ENCODE measurements at places on chromosomes 7 and 10.

DNA sequence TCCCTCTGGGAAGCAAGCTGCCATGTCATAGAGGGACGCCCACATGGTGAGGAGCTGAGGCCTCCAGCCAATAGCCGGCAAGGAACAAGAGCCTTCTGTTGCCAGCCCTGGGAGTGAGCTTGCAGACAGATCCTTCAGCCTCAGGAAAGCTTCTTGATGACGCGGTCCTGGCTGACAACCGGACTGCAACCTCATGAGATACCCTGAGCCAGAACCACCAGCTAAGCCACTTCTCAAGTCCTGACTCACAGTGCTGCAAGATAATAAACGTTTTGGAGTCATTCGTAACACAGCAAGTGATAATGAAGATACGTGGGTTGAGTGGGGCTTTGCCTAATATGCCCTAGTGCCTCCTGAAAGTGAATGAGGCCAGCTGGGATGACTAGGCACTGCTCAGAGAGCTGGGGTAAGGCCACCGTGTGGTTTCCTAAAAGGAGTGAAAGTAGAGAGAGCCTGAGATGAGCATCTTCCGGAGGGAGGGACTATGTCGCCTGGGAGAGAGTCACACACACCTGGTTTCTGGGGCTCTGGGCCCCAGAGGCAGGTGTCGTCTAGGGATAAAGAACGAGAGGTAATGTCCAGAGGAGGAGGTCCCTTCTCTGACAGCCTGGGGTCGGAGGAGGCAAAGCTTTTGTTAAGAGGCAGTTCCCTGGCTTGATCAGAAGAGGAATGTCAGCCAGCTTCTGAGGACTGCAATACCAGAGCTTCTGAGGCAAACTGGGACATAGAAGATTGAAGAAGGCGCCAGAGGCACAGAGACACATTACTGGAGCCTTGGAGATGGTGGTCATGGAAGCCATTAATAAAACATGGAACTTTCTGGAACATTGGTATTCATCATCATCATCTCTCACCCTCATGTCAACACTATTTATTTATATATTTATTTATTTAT is 53.6 kb downstream of the PYROXD2 start:
- DNase-seq = peak; percentile 37

- DNase-seq = no peak
These were observed 752.1 kb upstream of the POM121L12 start for GRCh38 chr7:52283335-52283734.

GRCh38 chr10:60387531-60387930 is 2.1 kb downstream of the ANK3 start:
- no peak for DNase-seq

DNA sequence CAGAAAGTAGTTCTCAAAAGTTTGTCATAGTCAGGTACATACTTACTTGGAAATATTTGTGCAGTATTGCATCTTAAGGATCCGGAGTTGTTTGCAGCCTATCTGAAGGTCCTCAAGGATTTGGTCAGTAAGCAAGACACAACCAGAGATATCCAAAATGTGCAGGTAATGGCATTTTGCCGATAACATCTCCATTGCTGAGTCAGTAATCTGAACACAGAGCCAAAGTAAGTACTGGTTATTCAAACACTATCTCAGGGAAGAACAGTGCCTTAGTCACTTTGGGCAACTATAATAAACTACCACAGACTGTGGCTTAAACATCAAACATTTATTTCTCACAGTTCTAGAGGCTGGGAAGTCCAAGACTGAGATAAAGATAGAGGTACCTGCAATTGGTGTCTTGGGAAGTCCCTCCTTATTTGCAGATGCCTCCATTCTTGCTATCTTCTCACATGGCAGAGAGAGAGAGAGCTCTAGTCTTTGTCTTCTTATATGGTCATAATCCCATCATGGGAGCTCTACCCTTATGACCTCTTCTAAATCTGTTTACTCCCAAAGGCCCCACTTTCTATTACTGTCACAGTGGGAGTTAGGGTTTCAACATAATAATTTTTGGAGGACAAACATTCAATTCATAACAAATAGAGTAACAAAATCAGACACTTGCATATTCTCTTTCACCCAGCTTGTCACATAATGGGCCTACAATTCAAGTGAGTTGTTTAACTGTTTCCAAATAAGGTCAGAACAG is 73.4 kb downstream of the FAM185A start:
- DNase-seq = no peak

DNA sequence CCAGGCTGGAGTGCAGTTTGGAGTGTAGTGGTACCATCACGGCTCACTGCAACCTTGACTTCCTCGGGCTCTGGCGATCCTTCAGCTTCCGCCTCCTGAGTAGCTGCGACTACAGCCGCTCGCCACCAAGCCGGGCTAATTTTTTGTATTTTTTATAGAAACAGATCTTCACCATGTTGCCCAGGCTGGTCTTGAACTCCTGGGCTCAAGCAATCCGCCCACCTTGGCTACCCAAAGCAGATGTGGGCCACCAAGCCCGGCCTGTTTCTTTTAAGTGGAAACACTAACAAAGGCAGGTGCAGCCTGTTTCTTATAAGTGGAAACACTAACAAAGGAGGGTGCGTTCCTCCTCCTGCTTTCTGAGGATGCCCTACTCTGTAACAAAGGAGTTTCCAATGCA is 18.2 kb downstream of the PRF1 start:
- DNase-seq = no peak

DNA sequence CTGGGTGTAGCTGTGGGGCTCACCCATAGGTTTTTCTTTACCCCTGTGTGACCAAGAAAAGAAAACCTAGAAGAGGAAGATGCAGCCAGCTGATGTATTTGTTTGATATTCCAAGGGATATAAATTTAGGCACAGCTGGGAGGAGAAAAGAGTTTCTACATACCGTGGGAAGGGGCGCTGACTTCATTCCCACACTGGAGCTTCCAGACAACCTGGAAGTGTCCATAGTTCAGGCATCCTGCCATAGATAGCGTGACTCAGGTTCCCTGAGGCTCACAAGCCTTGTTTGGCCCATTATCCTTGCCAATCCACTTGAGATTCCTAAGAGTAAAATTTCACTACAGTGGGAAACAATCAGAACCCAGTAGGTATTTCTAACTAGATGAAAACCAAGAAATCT is 371.7 kb upstream of the NRP1 start:
- DNase-seq = no peak

GRCh38 chr10:84634636-84635035 is 306.2 kb downstream of the CCSER2 start:
- no peak for DNase-seq

- DNase-seq = no peak
These were observed 19.1 kb upstream of the PRF1 start for GRCh38 chr10:70621503-70622078.
